ENCODE measurements at places on chromosomes 2 and 18.

GRCh38 chr2:177812713-177813396 lies 259.7 kb downstream of the PDE11A start:
- no peak for DNase-seq

- DNase-seq, result no peak
These were observed 822 bp downstream of the GDF7 start for GRCh38 chr2:20667531-20668401.

DNA sequence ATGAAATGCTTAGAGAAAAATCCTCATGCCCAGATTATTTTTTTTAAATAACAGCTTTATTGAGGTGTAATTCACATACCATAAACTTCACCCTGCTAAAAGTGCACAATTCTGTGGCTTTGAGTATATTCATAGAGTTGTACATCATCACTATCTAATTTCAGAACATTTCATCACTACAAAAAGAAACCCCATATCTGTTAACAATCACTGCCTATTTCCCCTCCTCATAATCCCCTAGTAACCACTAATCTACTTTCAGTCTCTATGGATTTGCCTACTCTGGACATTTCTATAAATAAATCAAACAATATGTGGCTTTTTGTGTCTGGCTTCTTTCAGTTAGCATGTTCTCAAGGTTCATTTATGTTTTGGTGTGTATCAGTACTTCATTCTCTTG lies 51.4 kb downstream of the OSBPL1A start:
- DNase-seq, result no peak

- no peak for DNase-seq
These were observed 41.4 kb downstream of the THUMPD2 start for GRCh38 chr2:39737661-39738060.

- no peak for DNase-seq
These were observed 776.0 kb downstream of the TSN start for GRCh38 chr2:122531290-122532071.

DNA sequence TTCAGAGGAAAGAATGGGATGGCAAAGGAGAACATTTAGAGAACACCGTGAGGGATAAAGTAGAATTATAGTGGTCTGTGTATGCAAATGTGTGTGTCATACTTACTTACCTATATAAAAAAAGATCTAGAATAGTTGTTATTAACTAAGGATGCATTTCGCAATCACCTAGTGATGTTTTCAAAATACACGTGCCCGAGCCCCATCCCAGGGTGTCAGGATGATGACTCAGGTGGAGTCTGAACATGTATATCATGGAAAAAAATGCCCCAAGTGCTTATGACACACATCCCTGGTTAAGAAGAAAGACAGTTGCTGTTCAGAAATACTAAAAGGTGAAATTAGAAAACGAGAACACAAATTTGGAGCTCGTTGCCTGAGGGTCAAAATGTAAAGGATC lies 109.0 kb downstream of the CERS6 start:
- no peak for DNase-seq

- DNase-seq, result no peak
These were observed 139.0 kb upstream of the ETAA1 start for GRCh38 chr2:67258122-67258521.

GRCh38 chr2:108634011-108634410 lies 85.3 kb upstream of the RANBP2 start:
- no peak for DNase-seq

DNA sequence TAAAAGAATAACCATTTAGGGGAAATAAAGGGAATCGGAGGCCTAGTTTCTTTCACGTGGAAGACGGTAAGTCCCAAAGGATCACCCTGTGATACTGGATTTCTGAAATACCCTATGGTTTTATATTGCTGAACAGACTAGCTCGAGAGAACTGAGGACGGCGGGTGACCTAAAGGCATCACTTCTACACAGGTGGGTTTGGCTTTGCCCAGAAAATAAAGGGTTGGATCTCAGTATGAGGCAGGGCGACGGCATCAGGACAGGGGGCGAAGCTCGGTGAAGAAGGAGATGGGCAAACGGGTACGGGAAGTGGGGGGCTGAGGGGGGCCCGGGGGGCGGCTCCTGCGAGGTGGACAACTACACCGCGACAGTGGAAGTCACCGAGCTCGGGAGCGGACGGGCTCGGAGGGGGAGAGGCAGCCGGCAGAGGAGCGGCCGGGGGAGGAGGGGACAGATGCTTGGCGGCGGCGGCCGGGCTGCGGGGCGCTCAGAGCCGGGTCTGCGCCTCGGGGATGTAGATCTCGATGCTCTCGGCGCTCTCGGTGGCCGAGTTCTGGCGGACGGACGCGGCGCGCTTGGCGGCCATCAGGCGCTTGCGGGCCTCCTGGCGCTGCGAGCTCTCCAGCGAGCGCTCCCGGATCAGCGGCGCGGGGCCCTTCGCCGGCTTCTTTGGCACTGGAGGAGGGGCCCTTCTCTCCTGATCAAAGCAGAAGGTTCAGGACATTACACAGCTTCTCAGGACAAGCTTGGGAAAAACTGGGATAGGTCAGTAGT lies 48.9 kb downstream of the TGIF1 start:
- no peak for DNase-seq

DNA sequence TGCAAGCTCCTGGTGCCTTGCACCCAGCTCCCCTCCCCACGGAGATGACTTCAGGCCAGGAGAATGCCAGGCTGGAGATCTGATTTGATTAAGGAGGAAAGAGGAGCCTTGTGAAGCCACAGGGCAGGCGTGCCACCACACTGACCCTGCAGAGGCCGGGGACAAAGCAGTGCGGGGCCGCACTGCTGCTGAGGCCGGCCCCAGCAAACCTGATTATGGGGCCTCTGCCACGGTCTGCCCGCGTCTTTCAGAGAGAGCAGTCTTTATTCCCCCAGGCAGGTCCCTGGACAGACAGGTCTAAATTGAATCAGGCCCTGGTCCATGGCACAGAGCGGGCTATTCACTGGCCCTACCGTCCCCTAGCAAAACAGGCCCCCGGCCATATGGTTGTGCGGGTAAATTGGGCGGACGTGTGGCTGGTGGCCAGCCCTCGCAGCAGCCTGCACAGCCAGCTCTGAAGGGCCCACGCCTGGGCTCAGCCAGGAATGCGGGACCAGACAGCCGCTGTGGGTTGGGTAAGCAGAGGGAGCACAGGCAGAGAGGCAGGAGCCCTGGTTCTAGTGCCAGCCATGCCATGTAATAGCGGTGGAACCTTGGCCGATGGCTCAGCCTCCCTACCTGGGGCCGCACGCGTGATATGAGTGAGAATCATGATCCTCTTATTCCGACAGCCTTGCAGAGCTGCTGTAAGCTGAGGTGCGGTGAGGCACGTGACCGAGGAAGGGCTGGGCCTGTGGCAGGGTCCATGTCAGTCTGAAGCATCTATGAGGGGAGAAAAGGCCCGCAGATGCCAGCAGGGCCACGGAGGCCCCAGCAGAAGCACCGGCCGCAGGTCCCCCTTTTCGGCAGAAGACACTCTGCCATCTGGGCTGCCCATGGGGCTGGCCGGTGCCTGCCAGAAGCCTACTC lies 97.3 kb upstream of the MYCN start:
- no peak for DNase-seq

GRCh38 chr2:189285349-189285748 lies 105.8 kb upstream of the COL5A2 start:
- DNase-seq, result no peak

DNA sequence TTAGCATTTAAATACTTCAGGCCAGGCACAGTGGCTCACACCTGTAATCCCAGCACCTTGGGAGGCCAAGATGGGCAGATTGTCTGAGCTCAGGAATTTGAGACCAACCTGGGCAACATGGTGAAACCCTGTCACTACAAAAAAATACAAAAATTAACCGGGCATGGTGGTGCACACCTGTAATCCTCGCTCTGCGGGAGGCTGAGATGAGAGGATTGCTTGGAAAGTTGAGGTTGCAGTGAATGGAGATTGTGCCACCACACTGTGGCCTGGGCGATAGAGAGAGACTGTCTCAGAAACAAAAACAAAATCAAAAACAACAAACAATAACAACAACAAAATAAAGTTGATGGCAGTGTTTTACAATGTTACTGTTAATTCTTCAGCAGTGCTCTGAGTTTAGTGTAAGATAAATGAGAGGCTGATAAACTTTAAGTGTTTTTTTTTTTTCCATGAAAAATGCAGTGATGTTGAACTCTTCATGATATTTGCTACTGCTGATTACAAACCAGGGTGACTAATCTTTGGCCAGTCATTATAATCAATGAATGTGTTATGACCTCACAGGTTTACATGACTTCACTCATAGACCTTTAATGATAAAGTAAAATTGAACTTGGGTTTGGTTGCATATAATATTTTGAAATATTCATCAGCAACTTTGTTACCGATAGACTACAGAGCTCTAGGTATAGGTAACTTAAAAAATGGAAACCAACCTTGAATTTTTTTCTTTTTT lies 2.5 kb downstream of the ITGAV start:
- no peak for DNase-seq

- no peak for DNase-seq
These were observed 397.2 kb upstream of the CDH2 start for GRCh38 chr18:28574175-28574574.

GRCh38 chr18:9079818-9080528 lies 22.5 kb upstream of the NDUFV2 start:
- no peak for DNase-seq

Data from glomerular endothelial cell (primary cell).